ENCODE measurements at places on chromosomes 11 and 22. TPM values are rescaled to one million over a fixed set of nuclear protein-coding genes. Genes with fewer than 3 reads are reported as not detected.

UCP3 gene
- 1.6 TPM for total RNA-seq

NNMT gene
- total RNA-seq: 87.2 TPM

LINC01488 gene
- not detected for total RNA-seq

APLNR gene
- 74.6 TPM for total RNA-seq

BIK gene
- 0.52 TPM for total RNA-seq

OR51I1 gene
- 0.52 TPM for total RNA-seq

CHST1 gene
- 3.1 TPM for total RNA-seq

OR5AN1 gene
- total RNA-seq: not detected

UPB1 gene
- total RNA-seq: 0.52 TPM

CHRM4 gene
- total RNA-seq: not detected
